EL (cell line): ENCODE measurements at places on chromosomes 16 and 17.

- no peak for DNase-seq
Observed at GRCh38 chr17:50690887-50691549, 16.7 kb downstream of the ANKRD40 start.

GRCh38 chr16:3952737-3953131 is 72.2 kb upstream of the CREBBP start:
- no peak for DNase-seq

DNA sequence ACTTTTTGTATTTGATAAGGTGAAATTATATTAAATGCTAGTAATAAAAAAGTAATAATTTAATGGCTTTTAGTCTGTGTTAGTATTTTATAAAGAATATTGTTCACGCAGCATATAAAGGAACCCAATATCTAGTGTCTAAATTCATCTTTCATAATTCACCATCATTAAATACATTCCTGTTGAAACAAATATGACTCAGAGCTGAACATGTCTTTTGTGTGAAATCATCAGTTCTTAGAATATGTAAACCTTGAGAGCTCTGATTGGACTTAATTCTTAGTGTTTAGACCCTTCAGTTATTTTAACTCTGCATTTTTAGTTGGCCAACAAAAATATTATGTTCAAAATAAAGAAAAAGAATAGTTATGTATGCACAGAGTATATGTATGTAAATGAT is 71.8 kb downstream of the ABHD15 start:
- DNase-seq: peak; percentile 66

DNA sequence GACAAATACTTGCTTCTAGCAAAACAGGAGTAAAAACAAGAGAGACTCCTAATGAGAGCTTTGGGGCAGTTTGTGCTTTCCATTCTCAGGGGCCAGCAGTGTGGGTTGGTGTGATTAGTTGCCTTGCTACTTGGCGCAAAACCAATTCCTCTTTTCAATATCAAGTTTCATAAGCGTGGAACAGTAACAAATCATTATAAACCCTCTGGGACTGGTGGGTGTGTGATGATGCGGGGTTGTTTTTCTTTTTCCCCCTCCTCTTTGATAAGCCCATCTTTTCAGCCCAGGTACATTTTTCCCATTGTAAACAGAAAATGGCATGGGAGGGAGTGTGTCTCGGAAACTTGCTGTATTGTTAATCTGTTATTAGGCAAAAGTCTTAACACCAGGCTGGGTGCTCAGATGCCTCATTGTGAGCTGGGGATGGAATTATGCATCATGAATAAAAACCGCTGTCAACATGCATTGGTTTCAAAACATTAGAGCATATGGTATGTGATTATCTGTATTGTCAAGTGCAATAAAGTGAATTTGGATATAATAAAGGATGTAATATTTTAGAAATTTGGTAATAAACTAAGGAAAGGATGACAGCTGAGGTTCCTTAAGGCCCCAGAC is 166.4 kb downstream of the CCDC182 start:
- DNase-seq: no peak

DNA sequence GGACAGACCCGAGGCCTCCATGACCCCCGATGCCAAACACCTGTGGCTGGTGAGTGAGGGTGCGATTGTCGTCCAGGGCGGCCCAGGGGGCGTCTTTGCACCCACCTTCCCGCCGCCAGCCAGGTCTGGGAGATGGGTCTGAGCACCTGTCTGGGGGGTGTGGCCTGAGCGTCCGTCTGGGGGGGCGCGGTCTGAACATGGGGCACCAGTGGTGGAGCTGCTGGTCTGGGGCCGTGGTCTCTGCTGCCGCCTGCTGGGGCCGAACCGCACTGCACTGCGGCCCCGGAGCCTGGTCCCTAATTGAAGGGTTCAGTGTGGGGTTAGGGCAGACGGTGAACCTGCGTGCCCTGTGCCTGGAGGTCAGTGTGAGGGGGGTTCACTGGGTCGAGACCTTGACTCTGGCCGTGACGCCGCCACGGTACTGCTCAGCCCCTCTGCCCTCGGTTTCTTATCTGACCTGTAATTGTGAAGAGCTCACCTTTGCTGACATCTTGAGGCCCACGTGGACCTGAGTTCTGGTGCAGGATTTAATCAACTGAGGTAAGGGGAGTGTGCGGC is 12.6 kb upstream of the TCF25 start:
- DNase-seq: peak; percentile 56

DNA sequence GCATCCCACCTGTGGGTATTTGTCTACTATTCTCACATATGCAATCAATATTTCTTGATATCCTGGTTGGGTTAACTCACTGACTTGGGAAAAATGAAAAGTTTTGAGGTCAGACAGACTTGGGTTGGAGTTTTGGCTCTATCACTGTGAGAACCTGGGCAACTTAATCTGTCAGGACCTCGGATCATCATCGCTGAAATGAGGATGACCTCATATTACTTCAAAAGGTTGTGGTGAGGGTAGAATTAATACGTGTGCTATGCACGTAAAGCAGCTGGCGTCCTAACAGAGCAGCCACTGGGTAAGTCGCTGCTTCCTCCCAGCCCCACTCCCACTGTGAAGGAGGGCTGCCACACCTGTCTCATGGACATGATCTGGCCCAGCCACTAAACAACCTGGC is 57.3 kb downstream of the COG7 start:
- DNase-seq: no peak

DNA sequence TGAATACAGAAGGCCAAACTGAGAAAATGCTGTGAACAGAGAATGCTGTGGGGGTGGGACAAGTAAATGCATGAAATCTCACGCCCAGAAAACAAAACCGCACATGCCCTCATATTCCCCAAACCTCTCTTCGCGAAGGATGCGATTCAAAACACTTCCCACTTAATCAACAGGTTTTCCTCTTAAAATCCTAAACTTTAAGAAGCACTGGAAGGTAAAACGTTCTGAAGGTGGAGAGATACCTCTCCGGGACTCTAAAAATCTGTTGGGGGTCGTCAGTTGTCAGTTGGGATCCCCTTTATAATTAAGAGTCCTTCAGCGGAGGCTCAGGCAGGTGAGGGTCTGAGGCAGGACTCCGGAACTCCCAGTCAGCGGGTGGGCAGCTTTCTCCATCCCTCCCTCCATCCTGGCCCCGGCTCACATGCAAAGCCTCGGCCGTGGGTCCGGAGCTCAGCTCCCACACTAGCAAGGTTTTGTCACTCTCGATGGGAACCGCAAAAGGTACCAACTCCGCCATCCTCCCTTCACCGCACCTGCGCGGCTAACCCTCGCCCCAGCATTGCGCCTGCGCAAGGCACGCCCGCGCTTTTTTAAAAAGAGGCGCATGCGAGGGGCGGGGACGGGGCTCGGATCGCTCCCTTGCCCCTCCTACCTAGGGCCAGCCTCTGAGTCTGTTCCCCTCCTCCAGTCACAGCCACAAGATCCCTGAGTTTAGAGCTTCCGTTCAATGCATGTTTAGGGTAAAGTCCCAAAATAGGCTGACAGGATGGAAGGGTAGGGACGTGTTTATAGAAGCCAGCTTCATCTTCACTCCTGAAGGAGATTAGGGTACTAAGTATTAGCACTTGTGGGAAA is at the start of gene RDM1:
TSS of gene RDM1 (minus strand) at position 563 of the 855 bp plus-strand sequence. CDS start at position 517, 46 bp downstream.
- DNase-seq: peak; percentile 85

GRCh38 chr17:51768706-51769105 is 389.8 kb downstream of the CA10 start:
- no peak for DNase-seq
